ENCODE measurements at places on chromosomes 13 and 19.

GRCh38 chr13:40813667-40814454 lies 24.4 kb downstream of the SLC25A15 start:
- no peak for DNase-seq

- no peak for DNase-seq
Observed at GRCh38 chr13:33543089-33543459, 257.5 kb upstream of the STARD13 start.

- no peak for DNase-seq
Observed at GRCh38 chr19:35077411-35078223, 36.1 kb downstream of the HPN start.

- peak; percentile 81 for DNase-seq
Observed at GRCh38 chr19:48858984-48859710, 9.3 kb downstream of the PLEKHA4 start.

DNA sequence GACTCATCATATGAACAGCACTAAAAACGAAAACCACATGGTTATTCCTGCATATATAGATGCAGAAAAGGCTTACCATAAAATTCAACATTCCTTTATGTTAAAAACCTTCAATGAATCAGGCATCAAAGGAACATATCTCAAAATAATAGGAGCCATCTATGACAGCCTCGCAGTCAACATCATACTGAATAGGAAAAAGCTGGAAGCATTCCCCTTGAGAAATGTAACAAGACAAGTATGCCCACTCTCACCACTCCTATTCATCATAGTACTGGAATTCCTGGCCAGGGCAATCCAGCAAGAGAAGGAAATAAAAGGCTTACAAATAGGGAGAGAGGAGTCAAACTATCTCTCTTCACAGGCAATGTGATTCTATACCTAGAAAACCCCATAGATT lies 179.6 kb upstream of the HTR2A start:
- DNase-seq, result no peak

GRCh38 chr19:50332244-50333038 lies 3.3 kb upstream of the KCNC3 start:
- no peak for DNase-seq

GRCh38 chr19:33063356-33063752 lies 1.3 kb downstream of the RHPN2 start:
- DNase-seq, result no peak

DNA sequence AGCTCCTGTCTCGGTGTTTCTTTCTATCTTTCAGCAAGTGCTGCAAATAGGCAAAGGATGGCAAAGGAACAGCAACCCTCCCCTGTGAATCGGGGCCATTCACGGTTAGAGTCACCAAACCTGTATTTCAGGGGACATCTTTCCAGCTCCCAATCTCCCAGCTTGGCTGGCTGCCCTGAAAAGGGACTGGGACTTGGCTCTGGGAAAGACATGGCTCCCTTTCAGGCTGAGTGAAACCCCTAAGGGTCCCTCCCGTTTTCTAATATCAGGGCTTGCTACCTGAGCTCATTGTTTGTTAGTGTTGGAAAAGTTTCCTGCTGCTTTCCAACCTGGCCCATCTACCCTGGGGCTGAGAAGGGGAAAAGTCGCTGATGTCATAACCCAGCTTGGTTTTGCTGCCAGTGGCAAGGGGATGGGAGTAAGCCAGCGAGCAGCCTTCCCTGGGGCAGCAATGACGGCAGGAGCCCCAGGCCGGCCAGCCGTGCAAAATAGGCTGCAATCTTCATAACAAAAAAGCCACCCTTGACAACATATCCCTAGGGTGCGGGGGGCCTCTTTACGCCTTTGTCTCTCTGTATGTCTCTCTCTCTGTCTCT lies 29.9 kb downstream of the SERP2 start:
- no peak for DNase-seq

GRCh38 chr19:2815923-2816322 lies 3.7 kb upstream of the ZNF554 start:
- no peak for DNase-seq

DNA sequence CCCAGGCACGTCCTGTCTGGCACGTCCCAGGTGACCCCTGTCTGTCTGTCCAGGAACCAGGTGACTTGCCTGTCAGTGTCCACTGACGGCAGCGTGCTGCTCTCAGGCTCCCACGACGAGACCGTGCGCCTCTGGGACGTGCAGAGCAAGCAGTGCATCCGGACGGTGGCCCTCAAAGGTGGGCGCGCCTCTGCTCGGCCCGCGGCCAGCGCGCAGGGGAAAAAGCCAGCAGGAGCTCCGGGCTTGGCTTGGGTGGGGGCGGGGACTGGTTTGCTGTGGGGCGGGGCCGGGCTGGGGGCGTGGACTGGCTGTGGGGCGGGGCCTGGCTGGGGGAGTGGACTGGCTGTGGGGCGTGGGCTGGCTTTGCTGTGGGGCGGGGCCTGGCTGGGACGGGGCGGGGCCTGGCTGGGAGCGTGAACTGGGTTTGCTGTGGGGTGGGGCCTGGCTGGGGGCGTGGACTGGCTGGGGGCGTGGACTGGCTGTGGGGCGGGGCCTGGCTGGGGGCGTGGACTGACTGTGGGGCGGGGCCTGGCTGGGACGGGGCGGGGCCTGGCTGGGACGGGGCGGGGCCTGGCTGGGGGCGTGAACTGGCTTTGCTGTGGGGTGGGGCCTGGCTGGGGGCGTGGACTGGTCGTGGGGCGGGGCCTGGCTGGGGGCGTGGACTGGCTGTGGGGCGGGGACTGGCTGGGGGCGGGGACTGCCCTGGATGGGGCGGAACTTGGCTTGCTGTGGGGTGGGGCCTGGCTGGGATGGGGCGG lies 7.2 kb downstream of the WDR18 start:
- DNase-seq, result peak; percentile 63

- DNase-seq, result no peak
Observed at GRCh38 chr19:35773020-35773806, 2.2 kb upstream of the ARHGAP33 start.

GRCh38 chr13:80477661-80478443 lies 136.9 kb upstream of the SPRY2 start:
- no peak for DNase-seq

DNA sequence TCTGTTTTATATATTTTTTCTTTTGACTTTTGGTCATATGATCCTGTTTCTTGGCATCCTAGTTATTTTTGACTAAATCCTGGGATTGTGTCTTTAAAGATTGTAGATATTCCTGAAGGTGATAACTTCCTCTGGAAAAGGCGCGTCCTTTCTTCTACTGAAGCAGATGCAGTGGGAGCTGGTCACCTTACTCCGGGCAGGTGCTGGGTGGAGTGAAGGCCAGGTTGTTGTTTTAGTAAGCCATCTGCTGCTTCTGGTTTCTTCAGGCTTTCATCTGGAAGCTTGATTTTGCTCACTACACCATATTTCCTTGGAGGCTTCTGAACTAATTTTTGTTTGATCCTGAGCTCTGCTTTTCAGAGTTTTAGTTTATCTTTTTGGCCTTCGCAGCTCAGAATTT lies 21.5 kb downstream of the URI1 start:
- no peak for DNase-seq

- DNase-seq, result no peak
Observed at GRCh38 chr19:16121967-16122366, 10.3 kb downstream of the RAB8A start.

- DNase-seq, result no peak
Observed at GRCh38 chr13:90999401-90999800, 348.1 kb upstream of the MIR17HG start.

DNA sequence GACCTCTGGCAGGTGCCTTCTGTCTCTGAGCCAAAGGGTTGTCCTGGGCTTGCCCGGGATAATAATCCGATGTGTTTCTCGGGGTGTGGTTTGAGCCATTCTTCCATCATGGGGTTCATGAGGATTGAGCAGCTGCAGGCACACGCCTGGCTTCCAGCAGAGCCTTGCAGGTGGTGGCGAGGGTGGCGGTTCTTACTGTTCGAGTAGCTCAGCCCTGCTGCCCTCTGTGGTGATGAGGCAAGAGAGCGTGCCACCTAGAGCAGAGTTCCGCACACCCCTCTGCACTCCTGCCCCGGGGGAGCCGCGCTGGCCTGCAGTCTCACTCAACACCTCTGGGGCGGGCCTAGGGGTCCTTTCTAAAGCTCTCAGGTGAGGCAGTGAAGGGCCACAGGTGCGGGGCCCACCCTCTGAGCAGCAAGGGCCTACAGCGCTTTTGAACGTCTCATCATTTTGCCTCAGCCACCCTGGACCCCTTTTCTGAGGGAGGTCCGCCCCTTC lies 3.8 kb downstream of the SCN1B start:
- DNase-seq, result no peak

DNA sequence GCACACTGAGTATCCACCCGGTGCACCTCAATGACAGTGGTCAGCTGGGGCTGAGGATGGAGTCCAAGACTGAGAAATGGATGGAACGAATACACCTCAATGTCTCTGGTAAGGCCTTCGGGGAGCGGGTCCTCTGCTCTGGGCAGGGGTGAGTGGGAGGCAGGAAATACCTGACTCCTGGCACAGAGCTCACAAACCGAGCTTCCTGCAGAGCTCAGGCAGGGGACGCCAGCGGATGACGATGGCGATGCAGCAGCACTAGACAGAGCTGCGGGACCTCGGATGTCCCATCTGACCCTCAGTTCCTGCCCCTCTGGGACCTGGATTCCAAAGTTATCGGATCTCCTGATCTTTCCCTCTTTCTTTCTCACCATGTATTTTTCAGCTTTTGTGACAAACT lies 3.8 kb downstream of the CD22 start:
- no peak for DNase-seq

DNA sequence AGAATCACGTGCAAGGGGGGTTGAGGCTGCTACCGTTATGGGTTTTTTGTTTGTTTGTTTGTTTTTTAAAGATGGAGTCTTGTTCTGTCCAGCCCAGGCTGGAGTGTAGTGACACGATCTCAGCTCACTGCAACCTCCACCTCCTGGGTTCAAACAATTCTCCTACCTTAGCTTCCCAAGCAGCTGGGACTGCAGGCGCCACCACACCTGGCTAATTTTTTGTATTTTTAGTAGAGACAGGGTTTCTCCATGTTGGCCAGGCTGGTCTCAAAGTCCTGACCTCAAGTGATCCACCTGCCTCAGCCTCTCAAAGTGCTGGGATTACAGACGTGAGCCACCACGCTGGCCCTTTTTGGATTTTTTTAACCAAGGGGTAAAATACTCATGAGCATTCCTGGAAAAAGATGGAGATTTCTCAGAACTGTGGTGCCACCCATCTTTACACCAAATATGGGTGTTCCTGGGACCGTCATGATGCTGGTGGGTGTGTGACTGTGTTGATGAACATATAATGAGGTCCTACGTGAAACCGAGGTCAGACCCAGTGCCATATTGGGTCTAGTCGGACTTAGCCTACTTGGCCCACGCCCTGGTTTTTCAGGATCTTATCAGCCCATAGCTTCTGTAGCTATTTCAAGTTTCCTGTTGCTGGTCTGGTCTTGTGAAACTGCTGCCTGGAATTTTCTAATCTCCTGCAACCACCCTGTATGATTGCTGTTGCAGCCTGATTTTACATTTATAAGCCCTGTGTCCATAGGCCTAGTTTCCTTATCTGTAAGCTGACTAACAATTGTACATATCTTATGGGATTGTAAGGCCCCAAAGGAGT lies 6.2 kb downstream of the PPP1R15A start:
- no peak for DNase-seq

GRCh38 chr19:16248380-16249023 lies 50.8 kb downstream of the AP1M1 start:
- no peak for DNase-seq

GRCh38 chr19:33211794-33212435 lies 13.7 kb downstream of the SLC7A10 start:
- DNase-seq, result no peak

DNA sequence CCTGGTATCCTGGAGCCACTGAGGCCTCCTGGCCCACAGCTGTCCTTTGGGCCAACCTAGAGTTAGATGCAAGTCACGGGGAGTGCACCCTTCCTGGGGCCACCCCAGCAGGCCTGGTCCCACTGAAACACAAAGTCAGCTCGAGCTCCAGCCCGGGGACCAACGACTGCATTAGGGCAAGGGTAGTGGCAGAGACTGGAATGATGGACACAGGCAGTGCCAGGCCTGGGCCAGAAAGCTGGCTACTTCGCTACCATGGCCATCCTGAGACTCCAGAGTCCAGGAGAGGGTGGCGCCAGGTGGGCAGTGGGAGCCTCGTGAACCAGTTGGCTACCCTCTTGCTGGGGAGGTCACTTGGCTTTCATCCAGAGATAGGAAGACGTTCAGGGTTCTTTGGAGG lies 22.2 kb upstream of the RNF17 start:
- no peak for DNase-seq

DNA sequence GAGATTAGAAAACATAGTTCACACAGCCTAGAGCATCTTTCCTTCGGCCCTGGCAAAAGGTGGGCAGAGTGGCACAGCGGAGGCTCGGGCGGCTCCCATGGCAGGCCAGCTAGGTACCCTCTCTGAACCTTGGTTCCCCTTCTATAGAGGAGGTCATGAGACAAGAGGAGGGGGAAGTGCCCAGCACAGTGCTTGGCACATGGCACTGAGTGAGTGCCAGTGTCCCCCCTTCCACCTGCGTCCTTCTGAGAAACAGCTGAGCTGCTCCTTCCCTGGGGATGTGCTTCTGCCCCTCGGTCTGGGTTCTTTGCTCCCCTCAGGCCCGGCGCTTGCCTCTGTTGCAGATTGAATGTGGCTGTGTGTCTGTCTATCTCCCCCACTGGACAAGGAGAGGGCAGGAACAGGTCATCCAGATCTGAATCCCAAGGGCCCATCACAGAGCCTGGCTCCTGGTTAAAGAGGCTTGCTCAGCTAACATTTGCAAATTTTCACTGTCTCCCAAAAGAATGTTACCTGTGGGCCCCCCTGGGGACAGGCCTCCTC lies 165.6 kb downstream of the USP12 start:
- no peak for DNase-seq

GRCh38 chr19:48029431-48029830 lies 14.4 kb downstream of the CABP5 start:
- DNase-seq, result no peak

- DNase-seq, result no peak
Observed at GRCh38 chr13:69921156-69921555, 186.5 kb upstream of the ATXN8OS start.

- DNase-seq, result no peak
Observed at GRCh38 chr13:113465300-113465699, 12.0 kb upstream of the ADPRHL1 start.

GRCh38 chr19:8511573-8512101 lies 2.3 kb downstream of the ZNF414 start:
- no peak for DNase-seq

- no peak for DNase-seq
Observed at GRCh38 chr13:77422724-77423123, 95.8 kb upstream of the MYCBP2 start.

Measured in activated naive CD4-positive, alpha-beta T cell treated with anti-CD3 and anti-CD28 coated beads, Interleukin-2, amount 50 U/mL, for 16 hours (primary cell).